ENCODE measurements at places on chromosomes 4 and X.

- DNase-seq = no peak
These were observed 32.3 kb downstream of the RASL11B start for GRCh38 chr4:52894443-52894842.

DNA sequence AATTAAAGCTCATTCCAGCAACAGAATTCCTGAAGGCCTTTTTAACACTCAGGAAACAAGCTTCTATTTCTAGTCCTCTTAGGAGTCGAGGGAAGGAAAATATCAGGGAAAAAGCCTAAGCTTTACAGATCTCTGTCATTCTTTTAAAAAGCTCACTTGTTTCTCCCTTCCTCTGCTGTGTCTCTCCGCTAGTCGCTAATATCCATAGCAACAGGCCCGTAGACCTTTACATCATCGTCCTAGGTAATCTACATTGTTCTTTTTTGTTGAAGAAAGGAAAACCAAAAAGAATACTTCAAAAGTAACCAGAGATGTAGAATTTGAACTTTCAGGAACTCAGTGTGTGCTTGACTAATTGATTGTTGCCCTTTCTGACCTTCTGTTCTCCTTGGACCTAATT is 45.9 kb upstream of the MTMR1 start:
- DNase-seq = no peak

GRCh38 chr4:118810991-118811764 is 24.7 kb downstream of the SEC24D start:
- no peak for DNase-seq

DNA sequence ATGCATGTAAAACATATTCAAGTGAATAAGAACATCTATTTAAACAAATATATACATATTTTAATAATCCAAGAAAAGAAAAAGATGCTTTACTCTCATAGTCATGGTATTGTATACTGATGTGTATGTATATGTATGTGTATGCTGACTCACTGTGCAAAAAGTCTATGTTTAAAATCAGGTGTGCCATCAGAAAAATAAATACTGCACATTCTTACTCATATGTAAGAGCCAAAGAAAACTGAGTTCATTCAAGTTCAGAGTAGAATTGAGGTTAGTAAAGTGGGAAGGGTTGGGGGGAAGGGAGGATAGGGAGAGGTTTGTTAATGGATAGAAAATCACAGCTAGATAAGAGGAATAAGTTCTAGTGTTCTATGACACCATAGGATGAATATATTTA is 403.9 kb upstream of the SMIM31 start:
- no peak for DNase-seq

DNA sequence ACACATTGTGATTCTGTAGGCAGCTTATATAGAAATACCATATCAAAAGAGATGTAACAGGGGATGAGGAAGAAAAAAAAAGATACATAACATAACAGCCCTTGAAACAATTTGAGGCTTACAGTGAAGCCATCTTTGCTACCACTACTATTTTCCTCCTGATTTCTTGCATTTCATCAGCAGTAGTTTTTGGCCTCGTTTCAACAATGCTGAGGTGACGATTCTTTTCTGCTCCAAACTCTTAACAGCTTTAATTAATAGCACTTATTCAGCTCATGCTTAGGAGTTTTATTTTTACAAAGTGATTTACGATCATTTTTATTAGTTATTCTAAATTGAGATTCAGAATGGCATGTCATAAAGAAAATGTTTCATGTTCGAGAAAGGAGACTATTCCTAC is 163.2 kb downstream of the DCK start:
- DNase-seq = no peak

All from activated CD4-positive, alpha-beta T cell treated with anti-CD3 and anti-CD28 coated beads for 1 hour (primary cell).